NCI-H526 treated with DMSO at 0.1 percent for 48 hours (cell line): ENCODE measurements at places on chromosomes 1 and 21.
A peak's percentile ranks its signal among the peaks of the same experiment; 100 is the strongest.

DNA sequence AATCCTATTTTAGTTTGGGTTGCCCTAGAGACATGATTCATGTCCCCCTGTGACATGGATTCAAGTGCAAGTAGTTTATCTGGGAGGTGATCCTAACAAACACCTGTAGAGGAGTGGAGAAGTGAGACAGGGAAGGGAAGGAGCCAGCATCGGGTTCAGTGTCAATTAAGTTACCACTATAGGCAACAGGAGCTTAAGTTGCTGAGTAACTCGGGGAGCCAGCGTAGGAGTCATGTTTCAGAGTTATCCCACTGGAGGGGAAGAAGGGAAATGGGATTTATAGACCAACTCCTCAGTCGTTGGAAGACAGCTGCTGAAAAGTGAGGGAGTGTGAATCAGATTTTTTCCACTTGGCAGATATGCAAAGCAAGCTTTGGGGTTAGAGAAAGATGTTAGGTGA lies 54.9 kb downstream of the SLC30A7 start:
- DNase-seq, result peak; percentile 41

DNA sequence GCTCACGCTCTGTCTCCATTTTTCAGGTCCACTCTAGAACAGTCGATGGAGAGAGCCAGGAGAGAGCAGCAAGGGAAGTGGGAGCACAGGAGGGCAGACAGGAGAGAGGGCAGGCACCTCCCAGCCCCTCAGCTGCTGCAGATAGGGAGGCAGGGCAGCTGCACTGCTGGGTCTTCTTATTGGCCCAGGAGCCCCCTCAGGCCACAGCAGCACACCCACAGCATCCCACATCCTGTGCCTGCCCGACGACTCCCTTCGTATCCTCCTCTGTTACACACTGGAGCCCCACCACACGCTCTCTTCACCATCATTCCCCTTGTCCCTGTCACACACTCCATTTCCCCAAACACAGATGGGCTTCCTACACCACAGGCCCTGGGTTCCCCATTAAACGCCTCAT lies 13.7 kb upstream of the ARTN start:
- no peak for DNase-seq

GRCh38 chr1:185444676-185445075 lies 127.6 kb upstream of the IVNS1ABP start:
- no peak for DNase-seq

- no peak for DNase-seq
Measured at GRCh38 chr21:26756491-26757159, 88.6 kb downstream of the ADAMTS1 start.

- no peak for DNase-seq
Measured at GRCh38 chr1:150028322-150028721, 17.8 kb upstream of the OTUD7B start.

DNA sequence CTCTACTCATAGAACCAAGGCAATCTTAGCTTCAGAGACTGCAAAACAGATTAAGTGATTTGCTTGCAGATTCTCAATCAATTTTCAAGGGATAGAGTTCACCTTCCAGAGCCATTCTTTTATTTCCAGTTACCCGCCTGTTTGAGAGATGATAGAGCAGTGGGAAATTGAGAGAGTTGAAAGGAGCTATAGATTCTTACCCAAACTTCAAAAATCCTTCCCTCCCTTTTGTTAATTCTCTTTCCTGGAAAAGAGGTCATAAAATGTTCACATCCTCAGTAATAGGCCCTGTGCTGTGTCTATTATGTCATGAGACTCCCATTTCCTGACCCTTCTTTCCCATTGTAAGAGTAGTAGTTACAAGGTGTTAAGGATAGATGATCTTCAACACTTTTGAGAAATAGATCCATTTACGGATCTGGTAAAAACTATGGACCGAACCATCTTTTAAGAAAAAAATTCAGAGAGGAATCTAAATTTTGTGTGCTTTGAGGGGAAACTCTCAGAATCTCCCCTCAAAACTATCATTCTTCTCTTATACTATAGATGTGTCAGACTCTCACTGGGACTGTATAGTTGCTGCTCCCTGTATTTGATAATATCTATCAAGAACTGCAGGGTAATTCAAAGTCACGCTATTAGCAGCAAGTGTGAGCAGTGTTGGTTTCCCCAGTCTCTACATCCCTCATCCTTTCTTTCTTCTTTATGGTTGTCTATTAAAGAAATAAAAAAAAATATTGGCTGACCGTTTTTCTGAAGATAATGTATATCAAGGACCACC lies 8.0 kb downstream of the RGS4 start:
- no peak for DNase-seq

- no peak for DNase-seq
Measured at GRCh38 chr1:39085174-39085573, 59.0 kb downstream of the NDUFS5 start.

DNA sequence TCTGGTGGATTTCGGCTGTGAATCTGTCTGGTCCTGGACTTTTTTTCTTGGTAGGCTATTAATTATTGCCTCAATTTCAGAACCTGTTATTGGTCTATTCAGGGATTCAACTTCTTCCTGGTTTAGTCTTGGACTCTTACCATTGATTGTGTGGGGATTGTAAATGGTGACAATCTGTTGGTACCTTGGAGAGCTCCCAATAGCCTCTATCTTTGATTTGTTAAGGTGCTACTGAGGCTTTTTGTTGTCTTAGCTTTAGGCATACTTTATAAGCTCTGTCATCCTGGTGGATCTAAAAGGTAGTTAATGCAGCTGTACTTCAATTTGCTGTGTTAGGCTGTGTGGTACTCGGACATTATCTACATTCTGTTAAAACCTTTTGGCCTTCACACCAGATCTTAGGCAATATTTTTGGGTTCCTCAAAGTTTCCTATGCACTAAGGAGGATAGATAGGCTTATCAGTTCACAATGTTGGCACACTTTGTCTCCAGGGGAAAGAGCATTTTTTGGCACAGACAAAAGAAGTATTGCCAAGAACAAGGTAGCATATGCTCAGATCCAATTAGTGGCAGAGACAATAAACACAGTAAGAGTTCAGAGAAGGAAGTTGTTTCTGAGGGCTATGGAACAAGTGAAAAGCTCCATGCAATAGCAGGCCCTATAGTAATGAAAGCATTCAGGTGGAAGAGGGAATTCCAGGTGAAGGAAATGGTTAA lies 230.4 kb downstream of the PDE4B start:
- no peak for DNase-seq

DNA sequence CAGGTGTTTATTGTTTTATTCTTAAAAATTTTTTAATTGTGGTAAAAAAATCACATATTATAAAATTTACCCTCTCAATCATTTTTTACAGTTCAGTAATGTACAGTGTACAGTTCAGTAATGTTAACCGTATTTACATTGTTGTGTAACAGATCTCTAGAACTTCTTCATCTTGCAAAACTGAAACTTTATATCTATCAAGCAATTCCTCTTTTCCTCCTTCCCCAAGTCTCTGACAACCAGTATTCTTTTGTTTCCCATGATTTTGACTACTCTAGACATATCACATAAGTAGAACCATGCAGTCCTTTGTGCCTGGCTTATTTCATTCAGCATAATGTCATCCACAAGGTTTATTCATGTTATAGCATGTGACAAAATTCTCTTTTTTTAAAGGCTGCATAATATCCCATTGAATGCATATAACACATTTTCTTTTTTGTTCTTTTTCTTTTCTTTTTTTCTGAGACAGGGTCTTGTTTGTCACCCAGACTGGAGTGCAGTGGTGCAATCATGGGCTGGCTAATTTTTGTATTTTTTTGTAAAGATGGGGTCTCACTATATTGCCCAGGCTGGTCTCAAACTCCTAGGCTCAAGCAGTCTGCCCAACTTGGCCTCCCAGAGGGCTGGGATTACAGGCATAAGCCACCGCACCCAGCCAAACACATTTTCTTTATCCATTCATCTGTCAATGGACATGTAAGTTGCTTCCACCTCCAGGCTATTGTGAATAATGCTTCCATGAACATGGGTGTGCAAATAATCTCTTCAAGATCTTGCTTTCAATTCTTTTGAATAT lies 17.2 kb upstream of the RCSD1 start:
- no peak for DNase-seq

DNA sequence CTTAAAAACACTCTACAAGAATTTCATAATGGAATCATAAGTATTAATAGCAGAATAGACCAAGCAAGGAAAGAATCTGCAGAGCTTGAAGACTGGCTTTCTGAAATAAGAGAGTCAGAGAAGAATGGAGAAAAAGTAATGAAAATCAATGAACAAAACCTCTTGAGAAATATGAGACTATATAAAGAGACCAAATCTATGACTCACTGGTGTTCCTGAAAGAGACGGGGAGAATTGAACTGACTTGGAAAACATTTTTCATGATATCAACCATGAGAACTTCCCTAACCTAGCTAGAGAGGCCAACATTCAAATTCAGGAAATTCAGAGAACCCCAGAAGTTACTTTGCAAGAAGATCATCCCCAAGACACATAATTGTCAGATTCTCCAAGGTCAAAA lies 85.6 kb downstream of the GDAP2 start:
- DNase-seq, result no peak

- no peak for DNase-seq
Measured at GRCh38 chr1:58857680-58858673, 74.1 kb upstream of the JUN start.

GRCh38 chr1:169623132-169623926 lies 6.6 kb downstream of the SELP start:
- no peak for DNase-seq

- DNase-seq, result peak; percentile 49
Measured at GRCh38 chr1:190478149-190479049, 735 bp upstream of the BRINP3 start.

GRCh38 chr1:29703596-29704370 lies 467.5 kb downstream of the PTPRU start:
- peak; percentile 31 for DNase-seq

GRCh38 chr1:23931491-23931880 lies 18.3 kb upstream of the CNR2 start:
- no peak for DNase-seq

DNA sequence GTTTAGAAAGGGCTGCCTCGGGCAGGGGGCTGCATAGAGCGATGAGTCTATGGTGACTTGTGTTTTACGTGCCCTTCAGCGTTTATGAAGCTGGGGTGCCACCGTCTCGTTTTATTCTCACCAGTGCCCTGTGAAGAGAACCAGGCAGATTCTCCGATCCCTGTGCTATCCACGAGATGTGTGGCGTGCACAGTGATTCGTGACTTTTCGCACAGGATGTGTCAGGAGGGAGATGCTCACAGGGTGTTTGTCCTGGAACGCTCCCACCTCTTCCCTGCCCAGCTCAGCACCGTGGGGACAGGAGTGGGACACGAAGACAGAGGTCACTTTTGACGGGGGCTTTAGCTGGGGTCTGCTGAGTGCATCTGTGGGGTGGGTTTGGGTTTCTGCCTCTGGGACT lies 54.9 kb upstream of the AJAP1 start:
- DNase-seq, result no peak

GRCh38 chr1:59092126-59092525 lies 204.8 kb upstream of the FGGY start:
- DNase-seq, result no peak
